T-cell (primary cell): ENCODE measurements at places on chromosomes 6 and 20.

GRCh38 chr20:25496165-25496967 lies 88.9 kb downstream of the GINS1 start:
- no peaks in the 10 kb centered on the region for H3K4me1 ChIP-seq
- H3K27ac ChIP-seq = no peak overlapping the region
- no peak overlapping the region for H3K4me3 ChIP-seq
- no peaks in the 10 kb centered on the region for H3K36me3 ChIP-seq
- H3K27me3 ChIP-seq = no peaks in the 10 kb centered on the region
- DNase-seq = no peak

- no peaks in the 10 kb centered on the region for H3K36me3 ChIP-seq
- DNase-seq = no peak
- H3K27ac ChIP-seq = no peak overlapping the region
- H3K4me3 ChIP-seq = no peak overlapping the region
Measured at GRCh38 chr6:10854922-10855632, 16.7 kb upstream of the MAK start.

GRCh38 chr6:136696783-136697364 lies 95.4 kb downstream of the MAP3K5 start:
- no peak overlapping the region for H3K27ac ChIP-seq
- peaks cover 33% of the 10 kb centered on the region for H3K36me3 ChIP-seq
- no peaks in the 10 kb centered on the region for H3K27me3 ChIP-seq
- no peak overlapping the region for H3K4me3 ChIP-seq
- no peaks in the 10 kb centered on the region for H3K4me1 ChIP-seq

- peaks cover 5% of the 10 kb centered on the region for H3K36me3 ChIP-seq
- peaks cover 28% of the 10 kb centered on the region for H3K4me1 ChIP-seq
- DNase-seq = no peak
- no peak overlapping the region for H3K27ac ChIP-seq
Measured at GRCh38 chr20:21322921-21323331, 19.8 kb downstream of the XRN2 start.

GRCh38 chr6:149979293-149979692 lies 15.6 kb downstream of the ULBP1 start:
- H3K4me1 ChIP-seq = no peaks in the 10 kb centered on the region
- DNase-seq = no peak
- H3K36me3 ChIP-seq = no peaks in the 10 kb centered on the region
- no peak overlapping the region for H3K4me3 ChIP-seq
- no peak overlapping the region for H3K27ac ChIP-seq

DNA sequence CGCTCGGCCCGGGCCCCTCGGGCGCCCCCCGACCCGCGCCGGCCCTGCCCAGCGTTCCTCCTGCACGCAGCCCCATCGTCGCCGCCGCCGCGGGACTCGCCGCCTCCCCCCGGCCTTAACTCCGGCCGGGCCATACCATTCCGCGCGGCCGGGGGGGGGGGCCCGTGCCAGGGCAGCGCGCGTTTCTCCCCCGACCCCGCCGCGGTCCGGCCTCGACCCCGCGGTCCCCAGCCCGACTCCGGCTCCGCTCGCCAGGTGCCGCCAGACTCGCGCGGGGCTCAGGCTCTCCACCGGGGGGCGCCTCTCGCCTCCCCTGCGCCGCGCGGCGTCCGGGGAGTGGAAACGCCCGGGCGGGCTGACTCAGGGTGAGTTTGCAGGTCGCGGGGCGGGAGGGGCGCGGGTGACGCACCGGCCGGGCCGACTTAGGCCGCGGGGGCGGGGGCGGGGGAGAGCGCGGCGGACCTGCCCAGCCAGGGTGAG lies at the start of gene SRXN1:
SRXN1 (minus strand) TSS at position 91 of the 480 bp plus-strand sequence; CDS start at position 76, 15 bp downstream.
- H3K27me3 ChIP-seq = peaks cover 2% of the 10 kb centered on the region
- no peaks in the 10 kb centered on the region for H3K36me3 ChIP-seq
- peak within 1 kb of the TSS; percentile 68 for H3K27ac ChIP-seq
- peak within 1 kb of the TSS; percentile 73 for H3K4me3 ChIP-seq
- peak; percentile 73 for DNase-seq

GRCh38 chr6:5159162-5159561 lies 74.0 kb downstream of the PPP1R3G start:
- H3K27me3 ChIP-seq = no peaks in the 10 kb centered on the region
- no peak for DNase-seq
- no peak overlapping the region for H3K4me3 ChIP-seq
- H3K27ac ChIP-seq = no peak overlapping the region
- H3K36me3 ChIP-seq = no peaks in the 10 kb centered on the region
- H3K4me1 ChIP-seq = no peaks in the 10 kb centered on the region

GRCh38 chr6:87858440-87858839 lies 156.4 kb upstream of the AKIRIN2 start:
- no peak overlapping the region for H3K27ac ChIP-seq
- no peaks in the 10 kb centered on the region for H3K36me3 ChIP-seq
- H3K4me3 ChIP-seq = no peak overlapping the region
- H3K27me3 ChIP-seq = no peaks in the 10 kb centered on the region
- H3K4me1 ChIP-seq = no peaks in the 10 kb centered on the region
- no peak for DNase-seq

DNA sequence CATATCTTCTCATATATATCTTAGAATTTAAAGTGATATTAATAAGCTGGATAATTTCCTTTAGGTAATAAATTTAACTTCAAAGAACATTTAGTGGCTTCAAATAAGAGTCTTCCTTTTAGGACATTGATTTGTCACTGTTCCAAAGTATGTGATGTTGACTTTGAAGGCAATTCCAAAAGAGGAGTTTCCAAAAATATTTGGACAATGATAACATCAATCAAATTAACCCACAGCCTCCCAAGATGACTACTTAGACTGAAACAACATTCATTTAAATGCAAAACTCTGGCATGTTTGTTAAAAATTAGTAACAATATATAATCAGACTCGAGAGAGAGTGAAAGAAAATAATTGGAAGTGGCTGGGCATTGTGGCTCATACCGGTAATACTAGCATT lies 211.1 kb downstream of the OGFRL1 start:
- H3K4me1 ChIP-seq = no peaks in the 10 kb centered on the region
- no peaks in the 10 kb centered on the region for H3K36me3 ChIP-seq

- peak overlapping the region; percentile 86 for H3K27ac ChIP-seq
- DNase-seq = no peak
- H3K4me3 ChIP-seq = no peak overlapping the region
- no peaks in the 10 kb centered on the region for H3K36me3 ChIP-seq
- peaks cover 26% of the 10 kb centered on the region for H3K4me1 ChIP-seq
Measured at GRCh38 chr20:5715071-5715841, 34.9 kb upstream of the SHLD1 start.

GRCh38 chr6:31179042-31179386 lies 8.5 kb upstream of the POU5F1 start:
- no peak overlapping the region for H3K4me3 ChIP-seq
- H3K4me1 ChIP-seq = no peaks in the 10 kb centered on the region
- no peak overlapping the region for H3K27ac ChIP-seq
- DNase-seq = no peak
- no peaks in the 10 kb centered on the region for H3K36me3 ChIP-seq

DNA sequence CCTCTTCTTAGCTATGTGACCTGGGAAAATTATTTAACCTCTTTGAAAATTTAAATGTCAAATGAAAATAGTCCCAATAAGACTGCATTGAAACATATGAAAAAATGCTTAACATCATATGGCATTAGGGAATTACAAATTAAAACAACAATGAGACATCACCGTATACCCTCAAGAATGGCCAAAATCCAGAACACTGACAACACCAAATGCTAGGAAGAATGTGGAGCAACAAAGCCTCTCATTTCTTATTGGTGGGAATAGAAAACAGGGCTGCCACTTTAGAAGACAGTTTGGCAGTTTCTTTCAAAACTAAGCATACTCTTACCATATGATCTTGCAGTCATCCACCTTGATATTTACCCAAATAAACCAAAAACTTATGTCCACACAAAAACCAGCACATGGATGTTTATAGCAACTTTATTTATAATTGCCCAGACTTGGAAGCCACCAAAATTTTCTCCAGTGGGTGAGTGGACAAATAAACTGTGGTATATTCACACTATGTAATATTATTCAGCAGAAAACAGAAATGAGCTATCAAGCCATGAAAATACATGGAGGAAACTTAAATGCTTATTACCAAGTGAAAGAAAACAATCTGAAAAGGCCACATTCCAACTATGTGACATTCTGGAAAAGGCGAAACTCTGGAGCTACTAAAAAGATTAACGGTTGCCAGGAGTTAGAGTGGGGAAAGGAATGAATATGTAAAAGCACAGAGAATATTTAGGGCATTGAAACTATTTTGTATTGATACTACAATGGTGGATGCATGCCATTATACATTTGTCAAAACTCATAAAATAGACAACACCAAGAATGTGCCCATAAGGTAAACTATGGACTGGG lies 459.9 kb downstream of the GRIK2 start:
- no peaks in the 10 kb centered on the region for H3K36me3 ChIP-seq
- no peaks in the 10 kb centered on the region for H3K27me3 ChIP-seq
- DNase-seq = no peak
- H3K27ac ChIP-seq = no peak overlapping the region

DNA sequence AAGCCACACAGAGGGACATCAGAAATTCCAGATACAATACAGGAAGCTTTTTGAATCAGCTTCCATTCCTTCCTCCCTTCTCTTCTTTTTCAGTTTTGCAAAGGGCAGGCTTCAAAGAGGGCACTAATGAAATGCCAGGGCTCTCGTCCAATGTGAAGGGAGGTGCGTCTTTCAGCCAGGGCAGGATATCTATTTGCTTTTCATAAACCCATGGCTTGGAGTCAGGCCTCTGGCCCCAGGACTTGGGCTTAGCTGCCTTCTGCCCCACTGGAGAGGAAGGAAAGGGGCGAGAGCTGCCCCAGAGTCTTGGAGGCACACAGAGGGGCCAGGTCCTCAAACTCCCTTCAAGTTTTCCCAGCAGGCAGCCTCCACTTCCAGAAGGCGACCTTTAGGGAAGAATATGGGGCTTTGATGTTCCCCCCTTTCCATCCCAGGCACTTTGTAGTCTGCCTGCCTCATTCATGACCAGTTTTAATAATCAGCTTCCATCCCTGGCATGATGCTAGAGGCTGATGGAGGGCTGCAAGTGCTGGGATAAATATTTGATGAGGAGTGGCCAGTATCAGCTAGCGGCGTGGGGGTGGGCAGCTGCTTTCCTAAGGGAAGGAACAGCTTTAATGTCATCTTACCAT lies 234.8 kb downstream of the NRN1 start:
- no peaks in the 10 kb centered on the region for H3K4me1 ChIP-seq
- H3K27ac ChIP-seq = no peak overlapping the region
- H3K27me3 ChIP-seq = no peaks in the 10 kb centered on the region
- no peaks in the 10 kb centered on the region for H3K36me3 ChIP-seq
- no peak overlapping the region for H3K4me3 ChIP-seq

- no peak for DNase-seq
- H3K27ac ChIP-seq = no peak overlapping the region
- H3K36me3 ChIP-seq = no peaks in the 10 kb centered on the region
- H3K4me1 ChIP-seq = no peaks in the 10 kb centered on the region
- H3K4me3 ChIP-seq = no peak overlapping the region
Measured at GRCh38 chr6:162242915-162243314, 484.7 kb downstream of the PRKN start.

GRCh38 chr6:20021795-20022194 lies 184.6 kb downstream of the ID4 start:
- H3K27ac ChIP-seq = no peak overlapping the region
- DNase-seq = no peak
- no peak overlapping the region for H3K4me3 ChIP-seq
- no peaks in the 10 kb centered on the region for H3K36me3 ChIP-seq
- H3K4me1 ChIP-seq = peaks cover 2% of the 10 kb centered on the region
- H3K27me3 ChIP-seq = peaks cover 7% of the 10 kb centered on the region

DNA sequence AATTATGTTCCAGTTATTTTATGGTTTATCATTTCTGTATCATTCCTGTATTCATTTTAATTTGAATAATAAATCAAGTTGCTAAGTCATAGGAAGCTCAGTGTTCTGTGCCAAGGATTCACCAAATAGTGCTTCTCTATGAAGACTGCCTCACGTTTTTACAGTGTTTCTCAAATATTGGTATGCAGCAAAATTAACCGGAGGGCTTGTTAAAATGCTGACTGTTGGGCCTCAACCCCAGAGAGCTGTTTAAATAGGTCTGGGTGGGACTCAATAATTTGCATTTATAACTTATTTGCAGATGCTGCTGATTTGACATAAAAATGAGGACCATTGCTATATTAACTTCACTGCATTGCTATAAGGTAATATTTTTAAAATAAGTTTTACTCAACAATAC lies 166.7 kb downstream of the TINAG start:
- no peak overlapping the region for H3K27ac ChIP-seq
- no peaks in the 10 kb centered on the region for H3K27me3 ChIP-seq
- no peaks in the 10 kb centered on the region for H3K4me1 ChIP-seq
- no peak for DNase-seq

DNA sequence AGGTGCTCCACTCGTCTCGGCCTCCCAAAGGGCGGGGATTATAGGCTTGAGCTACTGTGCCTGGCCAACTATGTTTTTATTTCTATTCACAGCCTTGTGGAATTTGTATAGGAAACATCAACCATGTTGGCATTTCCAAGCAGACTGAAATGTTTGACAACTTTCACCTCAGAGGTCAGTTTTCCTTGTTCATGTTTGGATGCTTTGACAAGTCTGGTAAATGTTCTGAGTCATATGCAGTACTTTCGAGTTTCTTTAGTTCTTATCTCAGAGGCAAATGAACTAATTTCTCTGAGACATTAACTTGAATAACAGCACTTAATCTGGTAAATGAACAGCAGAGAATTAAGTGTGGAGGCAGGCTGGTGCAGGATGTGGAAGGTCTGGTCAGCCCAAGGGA lies 373.4 kb upstream of the SYNCRIP start:
- no peaks in the 10 kb centered on the region for H3K27me3 ChIP-seq
- H3K27ac ChIP-seq = no peak overlapping the region
- H3K4me3 ChIP-seq = no peak overlapping the region
- no peaks in the 10 kb centered on the region for H3K36me3 ChIP-seq
- DNase-seq = no peak
- no peaks in the 10 kb centered on the region for H3K4me1 ChIP-seq

- H3K36me3 ChIP-seq = no peaks in the 10 kb centered on the region
- H3K27me3 ChIP-seq = no peaks in the 10 kb centered on the region
Measured at GRCh38 chr6:160795721-160796120, 93.7 kb downstream of the PLG start.
